ENCODE measurements at places on chromosomes 6 and 20.

GRCh38 chr6:23367311-23367710 lies 758.7 kb upstream of the NRSN1 start:
- DNase-seq: no peak

DNA sequence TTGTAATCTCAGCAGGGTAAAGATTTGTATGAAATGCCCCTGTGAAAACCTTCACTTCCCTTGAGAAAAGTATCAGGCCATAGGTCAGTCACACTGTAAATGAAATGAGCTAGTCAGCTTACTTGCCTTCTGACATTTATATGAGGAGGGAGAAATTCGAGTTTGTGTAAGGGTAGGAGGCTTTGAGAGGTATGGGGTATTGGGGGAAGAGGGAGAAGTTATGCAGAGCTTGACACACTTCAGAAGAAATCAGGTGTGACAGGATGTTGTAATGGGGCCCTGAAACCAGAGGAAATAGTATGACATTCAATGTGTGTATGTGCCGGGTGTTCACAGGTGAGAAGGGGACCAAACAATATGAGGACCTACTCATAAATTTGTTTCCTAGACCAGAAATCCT lies 64.2 kb upstream of the CCN6 start:
- DNase-seq: no peak

DNA sequence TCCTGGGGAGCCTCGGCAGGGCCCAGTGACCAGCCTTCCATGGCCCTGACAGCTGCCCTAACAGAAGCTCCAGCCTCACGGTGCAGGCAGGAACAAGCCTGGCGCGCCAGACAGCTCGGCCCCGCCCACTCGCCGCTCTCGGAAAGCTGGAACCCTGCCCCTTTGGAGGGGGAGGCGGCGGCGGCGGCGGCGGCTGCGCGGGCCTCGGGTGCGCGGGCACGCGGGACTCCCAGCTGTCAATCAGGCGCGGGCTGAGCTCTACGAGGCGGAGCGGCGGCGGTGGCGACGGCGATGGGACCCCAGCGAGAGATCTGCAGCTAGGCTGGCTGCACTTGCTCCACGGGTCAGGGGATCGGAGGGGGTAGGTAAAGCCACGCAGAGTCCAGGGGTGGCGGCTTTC lies at the start of gene NRSN1:
TSS of gene NRSN1 (plus strand) at position 236 of the 400 bp plus-strand sequence. CDS start 8,113 bp downstream, outside the sequence.
- no peak for DNase-seq

DNA sequence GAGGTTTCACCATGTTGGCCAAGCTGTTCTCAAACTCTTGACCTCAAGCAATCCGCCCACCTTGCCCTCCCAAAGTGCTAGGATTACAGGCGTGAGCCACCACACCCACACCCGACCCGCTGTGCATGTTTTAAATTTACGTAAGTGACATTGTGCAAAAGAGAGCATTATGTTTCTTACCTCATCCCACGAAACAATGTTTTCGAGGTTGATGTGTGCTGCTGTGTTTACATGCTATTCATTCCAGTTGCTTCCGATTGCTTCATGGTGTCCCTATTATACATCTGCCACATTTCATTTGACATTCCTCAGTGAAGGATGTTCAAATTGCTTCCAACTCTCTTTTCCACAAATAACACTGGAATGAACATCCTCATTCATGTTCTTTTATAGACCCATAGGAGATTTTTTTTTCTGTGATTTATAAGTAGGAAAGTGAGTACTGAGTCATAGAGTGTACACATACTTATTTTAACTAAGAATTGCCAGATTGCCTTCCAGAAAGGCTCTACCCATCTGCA lies 403.9 kb upstream of the JARID2 start:
- no peak for DNase-seq

DNA sequence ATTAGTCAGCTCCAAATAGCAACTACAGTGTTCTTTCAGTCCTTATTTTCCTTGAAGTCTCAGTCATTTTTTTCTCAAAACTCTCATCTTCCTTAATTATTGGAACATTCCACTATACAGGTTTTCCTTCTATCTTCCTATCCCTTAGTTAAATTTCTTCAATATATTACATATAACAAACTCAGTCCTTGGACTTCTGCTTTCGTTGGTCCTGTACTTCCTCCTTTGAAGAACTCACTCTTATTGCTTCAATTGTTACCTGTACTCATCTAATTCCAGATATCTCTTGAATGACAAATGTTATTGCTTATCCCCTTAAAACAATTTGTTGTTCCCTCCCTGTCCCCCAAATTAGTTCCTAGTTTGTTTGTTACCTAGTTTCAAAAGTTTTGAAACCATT lies 67.7 kb upstream of the NOTCH4 start:
- DNase-seq: no peak

DNA sequence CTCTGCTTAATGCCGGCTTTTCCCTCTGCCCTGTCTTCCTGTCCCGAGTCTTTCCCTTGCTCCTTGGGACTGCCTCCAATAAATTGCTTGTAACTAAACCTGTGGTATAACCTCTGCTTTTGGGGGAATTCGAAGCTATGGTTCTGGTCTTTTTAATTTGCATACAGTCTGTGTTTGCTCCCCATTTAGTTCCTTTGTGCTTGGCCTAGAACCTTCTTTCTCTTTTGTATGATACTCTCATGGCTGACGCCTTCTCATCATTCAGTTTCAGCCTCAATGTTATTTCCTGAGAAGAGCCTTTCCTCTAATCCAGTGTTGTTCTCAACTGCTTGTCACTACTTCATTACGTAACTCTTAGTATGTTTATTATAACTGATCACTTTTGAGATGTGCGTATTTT lies 248.0 kb downstream of the PHF3 start:
- DNase-seq: no peak

- no peak for DNase-seq
Measured at GRCh38 chr6:37486121-37486839, 13.4 kb downstream of the CCDC167 start.

GRCh38 chr20:8796088-8796660 lies 272.7 kb upstream of the PLCB4 start:
- DNase-seq: no peak

DNA sequence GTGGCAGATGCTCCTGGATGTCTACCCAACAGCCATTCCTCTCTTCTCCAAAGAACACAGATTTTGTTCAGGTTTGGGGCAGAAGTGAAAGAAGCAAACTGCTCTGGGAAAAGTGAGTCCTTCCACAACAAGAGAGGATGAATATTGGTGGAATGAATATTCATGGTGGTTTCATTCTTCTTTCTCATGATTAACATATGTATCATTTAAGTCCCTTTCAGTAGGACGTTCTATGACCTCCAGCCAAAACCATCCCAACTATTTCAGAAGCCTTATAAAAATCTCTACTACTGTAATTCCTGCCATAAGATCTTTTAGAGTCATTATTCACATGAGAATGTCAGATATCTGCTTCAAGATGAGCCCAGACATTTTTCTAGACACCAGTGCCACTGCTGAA lies 44.4 kb downstream of the MDN1 start:
- no peak for DNase-seq

GRCh38 chr6:92550501-92550900 lies 868.9 kb downstream of the EPHA7 start:
- no peak for DNase-seq

GRCh38 chr6:72721346-72721745 lies 99.5 kb downstream of the KCNQ5 start:
- no peak for DNase-seq
